ENCODE measurements at places on chromosomes 11 and 22. TPM values are rescaled to one million over a fixed set of nuclear protein-coding genes. Genes with fewer than 3 reads are reported as not detected.

DNA sequence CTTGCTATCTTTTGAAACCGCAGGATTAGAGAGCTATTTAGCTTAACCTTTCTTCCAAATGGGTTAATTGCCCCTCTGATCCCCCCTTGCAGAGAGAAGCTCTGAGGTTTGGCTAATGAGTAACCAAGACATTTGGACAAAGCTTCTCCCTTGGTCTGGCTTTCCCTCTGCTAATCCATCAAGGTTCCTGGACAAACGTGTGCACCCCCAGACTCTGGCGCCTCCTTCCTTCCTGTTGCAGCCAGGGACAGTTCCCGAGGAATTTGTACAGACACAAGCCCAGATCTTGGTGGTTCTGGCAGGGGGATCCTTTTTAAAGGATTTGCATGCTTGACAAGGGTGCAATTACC, 1.6 kb downstream of the KIAA1671 start:
- no peak for DNase-seq

- DNase-seq = no peak
These were observed 541.9 kb upstream of the CCDC90B start for GRCh38 chr11:83827940-83828554.

GRCh38 chr22:43269246-43269645, 73.9 kb downstream of the SCUBE1 start:
- DNase-seq = no peak

- DNase-seq = no peak
These were observed 65.9 kb downstream of the C11orf58 start for GRCh38 chr11:16804104-16804947.

DNA sequence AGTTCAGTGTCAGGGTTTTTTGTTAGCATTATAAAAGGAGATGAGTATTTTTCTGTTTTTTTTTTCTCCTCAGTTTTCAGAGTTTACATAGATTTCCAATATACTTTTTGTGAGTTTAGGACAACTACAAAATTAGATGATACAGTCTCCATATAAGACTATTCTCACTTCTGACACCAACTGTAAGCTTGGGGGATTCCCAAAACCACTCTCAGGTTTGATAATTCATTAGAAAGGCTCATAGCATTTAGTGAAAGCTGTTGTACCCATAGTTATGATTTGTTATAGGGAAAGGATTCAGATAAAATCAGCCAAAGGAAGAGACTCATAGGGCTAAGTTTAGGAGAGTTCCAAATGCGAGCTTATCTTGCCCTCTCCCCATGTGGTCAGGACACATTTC, 24.1 kb downstream of the CUL5 start:
- DNase-seq = no peak

- no peak for DNase-seq
These were observed 405.9 kb downstream of the NXPE2 start for GRCh38 chr11:115084231-115084630.

DNA sequence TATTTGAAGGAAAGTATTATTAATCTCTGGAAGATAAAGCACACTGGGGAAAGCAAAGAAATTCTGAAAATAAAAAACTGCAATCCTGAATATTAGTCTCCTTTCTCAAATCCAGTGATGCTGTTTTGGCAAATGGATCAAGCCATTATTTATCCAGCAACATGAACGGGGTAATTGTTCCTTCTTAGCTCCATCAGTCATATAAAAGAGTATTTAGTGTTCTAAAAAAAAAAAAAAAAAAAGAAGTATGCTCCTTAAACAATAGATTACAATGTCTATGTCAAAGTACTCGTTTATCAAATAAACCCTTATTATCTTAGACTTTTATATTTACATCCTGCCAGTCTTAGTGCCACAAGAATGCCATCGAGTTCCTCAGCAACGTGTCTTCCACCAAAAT, 1.3 kb downstream of the RDX start:
- DNase-seq = no peak

- no peak for DNase-seq
These were observed 287.4 kb upstream of the PDGFD start for GRCh38 chr11:104451197-104451893.

DNA sequence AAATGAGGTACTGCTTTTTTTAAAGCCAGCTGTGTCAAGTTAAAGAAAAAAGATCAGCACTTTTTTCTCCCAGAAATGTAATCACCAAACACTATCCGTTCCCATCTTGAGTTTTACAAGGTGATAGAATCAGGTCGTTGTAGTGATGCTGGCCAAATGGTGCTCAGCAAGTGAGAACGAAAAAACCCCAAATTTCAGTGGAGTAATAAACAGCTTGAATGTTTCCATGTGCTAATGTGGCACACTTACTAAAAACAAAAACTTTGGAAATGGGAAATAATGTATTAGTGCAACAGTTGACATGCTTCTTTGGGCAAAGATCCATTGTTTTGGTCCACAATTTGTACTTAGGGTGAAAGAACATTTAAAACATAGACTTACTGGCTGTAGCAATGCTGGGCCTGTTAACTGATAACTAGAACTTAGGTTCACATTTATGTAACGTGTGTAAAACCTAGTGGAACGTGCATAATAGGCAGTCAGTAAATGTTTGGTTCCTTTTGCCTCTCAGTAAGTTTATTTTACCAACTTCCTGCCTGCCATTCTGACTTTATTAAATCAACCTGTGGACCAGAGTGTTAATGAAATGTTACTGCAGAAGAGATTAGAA, 15.4 kb upstream of the GDPD4 start:
- peak; percentile 79 for DNase-seq

DNA sequence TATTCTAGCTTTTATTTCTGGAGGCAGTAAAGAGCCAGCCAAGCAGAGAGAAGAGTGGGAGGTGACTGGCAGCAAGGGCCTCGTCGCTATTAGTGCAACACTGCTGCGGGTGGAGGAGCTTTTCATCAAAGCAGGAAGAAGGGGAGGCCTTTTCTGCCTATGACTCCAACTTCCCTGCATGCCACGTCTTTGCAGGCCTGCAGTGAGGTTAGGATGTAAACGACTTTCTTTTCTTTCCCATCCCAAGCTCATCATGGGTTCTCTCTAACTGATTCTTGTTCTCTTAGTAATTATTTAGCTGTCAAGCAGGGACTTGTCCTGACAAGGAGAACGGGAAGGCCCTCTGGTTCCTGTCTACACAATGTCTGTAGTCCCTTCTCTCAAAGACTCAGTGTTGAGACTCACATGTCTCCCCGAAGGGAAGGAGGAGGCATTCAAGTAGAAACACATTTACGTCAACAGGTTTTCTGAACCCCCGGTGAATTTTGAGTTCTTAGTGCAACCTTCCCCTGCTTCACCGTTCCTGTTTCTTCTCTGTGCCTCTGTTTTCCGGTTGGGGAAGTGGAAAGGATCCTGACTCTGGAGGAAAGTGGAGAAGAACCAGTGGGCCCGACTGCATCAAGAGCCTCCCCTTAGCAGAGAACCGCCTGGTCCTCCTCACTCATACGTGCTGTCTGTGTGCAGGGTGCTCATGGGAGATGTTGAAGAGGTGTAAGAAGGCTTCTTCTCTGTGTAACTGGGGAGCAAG, 56.9 kb downstream of the PACS1 start:
- DNase-seq = peak; percentile 31

GRCh38 chr11:18699848-18700261, 1.3 kb downstream of the TMEM86A start:
- no peak for DNase-seq

GRCh38 chr11:76630600-76631281, 39.8 kb downstream of the LRRC32 start:
- DNase-seq = no peak

CALCA gene
- not detected for total RNA-seq

DNA sequence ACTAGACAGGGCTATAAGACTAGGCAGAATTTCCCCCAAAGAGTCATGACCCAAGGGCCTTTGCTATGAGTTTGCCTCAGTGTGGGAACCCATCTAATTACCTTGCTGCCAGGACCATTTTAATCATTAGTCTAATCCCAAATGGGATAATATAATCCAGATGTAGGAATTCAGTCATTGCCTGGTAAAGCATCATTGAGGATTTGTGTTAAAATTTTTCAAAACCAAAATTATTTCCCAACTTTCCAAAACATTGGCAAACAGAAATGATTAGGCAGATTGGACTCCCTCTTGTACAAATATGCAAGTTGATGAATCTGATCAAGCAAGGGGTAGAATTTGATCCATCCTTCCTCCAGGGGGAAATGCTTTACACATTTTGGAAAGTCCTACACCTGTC, 16.2 kb upstream of the MMP13 start:
- DNase-seq = no peak

DNA sequence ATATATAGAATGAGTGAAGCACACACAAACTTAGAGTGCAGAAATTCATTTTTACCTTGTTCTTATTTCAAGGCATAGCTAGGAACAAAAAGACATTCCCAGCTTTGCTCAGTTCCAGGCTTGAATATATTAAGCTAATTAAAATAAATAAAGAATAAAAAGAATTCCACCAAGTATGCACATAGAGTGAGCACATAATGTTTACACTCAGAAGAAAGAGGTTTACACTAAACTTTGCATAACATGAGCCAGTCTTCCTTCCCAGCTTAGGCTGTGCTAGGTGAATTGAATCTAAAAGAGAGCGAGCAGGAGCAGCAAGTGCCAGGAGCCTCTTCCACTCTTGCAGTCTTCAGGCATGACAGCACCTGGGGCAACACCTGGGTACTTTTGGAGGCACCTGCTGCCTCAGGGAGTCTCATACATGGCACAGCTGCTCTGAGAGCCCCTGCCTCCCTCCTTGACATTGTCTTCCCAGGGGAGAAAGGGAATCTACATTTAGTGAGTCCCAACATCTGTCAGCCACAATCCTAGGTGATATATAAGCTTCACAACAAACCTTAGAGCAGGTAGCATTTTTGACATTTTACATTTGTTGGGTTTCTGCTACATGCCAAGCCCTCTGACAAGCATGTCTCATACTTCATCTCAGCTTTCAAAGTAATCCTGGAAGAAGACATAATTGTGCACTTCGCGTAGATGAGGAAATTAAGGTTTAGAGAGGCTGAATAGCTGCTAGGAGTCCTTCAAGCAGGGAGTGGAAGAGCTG, 732.7 kb upstream of the TENM4 start:
- DNase-seq = no peak

SMARCB1 gene
- total RNA-seq = 16.7 TPM

DNA sequence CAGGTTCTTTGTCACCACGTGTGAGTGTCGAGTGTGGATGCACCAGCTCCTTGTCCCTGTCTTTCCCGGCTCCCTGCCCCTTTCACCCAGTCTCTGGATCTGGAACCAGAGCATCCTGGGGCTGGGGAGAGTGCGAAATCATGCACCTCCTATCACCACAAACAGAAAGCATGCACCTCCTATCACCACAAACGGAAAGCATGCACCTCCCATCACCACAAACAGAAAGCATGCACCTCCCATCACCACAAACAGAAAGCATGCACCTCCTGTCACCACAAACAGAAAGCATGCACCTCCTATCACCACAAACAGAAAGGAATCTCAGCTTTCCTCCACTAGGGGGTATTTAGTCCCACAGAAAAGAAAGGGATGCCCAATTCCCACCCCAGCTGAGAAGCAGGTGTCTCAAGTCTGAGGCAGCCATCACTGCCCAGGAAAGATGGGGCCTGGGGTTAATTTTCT, 5.9 kb upstream of the GLB1L3 start:
- no peak for DNase-seq

- no peak for DNase-seq
These were observed 39.7 kb downstream of the TIMP3 start for GRCh38 chr22:32841175-32841574.

DNA sequence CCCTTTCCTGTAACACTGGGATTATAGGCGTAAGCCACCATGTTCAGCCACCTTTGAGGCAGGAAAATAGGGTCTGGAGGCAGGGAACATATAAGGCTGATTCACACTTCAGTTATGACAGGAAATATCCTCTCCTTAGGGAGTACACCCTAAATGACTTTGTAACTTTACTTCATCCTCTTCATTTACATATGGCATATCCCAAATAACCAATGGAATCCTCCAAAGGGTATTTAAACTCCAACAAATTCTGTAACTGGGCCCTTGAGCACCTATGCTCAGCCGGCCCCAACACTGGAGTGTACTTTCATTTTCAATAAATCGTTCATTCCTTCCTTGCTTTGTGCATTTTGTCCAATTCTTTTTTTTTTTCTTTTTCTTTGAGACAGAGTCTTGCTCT, 1.6 kb upstream of the KAT5 start:
- DNase-seq = no peak

DNA sequence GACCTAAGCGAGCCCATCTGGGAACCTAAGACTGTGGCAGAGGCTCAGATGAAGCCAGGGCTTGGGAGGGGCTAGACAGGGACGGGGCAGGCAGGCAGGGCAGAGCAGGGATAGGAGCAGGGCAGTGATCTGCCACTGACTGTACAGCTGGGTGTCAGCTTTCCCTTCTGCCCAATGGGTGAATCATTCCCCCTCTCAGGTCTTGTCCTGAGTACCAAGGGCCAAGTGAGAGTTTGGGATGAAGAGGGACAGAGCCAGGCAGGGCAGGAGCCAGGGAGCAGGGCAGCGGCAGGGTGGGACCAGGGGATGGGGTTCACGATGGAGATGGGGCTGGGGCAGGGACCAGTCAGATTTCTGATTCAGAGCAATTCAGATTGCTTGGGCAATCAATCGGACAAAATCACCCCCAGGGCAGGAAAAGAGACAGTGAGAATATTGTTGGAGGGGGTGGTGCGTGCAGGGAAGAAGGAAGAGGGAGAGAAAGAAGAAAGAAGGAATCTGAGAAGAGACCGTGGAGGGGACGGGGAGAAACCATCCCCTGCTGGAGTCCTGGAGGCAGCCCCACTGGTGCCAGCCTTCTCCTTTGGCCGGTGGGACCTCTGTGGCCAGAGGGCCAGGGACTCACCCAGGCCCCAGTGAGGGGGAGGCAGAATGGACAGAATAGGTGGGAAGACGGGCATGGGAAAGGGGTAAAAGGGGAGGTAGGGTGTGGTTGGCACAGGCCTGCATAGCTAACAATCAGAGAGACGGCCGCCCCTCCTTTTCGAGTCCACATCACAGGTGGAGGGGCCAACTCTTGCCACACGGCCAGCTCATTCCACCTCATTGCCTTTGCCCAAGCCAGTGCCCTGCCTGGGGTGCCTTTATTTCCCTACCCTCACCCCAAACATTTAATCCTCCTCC, 47.2 kb downstream of the CYTH4 start:
- DNase-seq = no peak

- DNase-seq = no peak
These were observed 30.5 kb upstream of the P4HA3 start for GRCh38 chr11:74341921-74342320.

- no peak for DNase-seq
These were observed 760 bp upstream of the CELSR1 start for GRCh38 chr22:46537946-46538813.

DNA sequence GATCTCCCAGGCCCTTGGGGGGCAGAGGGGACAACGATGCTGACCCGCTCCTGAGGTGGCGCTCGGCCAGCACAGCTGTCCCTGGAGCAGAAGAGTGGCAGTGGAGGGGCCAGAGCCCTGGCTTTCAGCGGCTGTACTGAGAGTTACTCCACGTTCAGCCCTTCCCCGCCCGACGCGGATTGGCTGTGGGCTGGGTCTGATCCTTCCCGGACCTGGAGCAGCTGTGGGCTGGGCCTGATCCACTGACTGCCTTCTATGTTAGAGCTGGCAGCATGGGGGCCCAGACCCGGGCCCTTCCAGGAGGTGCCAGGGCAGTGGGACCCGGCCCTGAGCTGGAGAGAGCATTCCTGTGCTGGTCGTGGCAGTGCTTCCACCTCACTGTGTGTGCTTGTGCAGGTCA, 27.8 kb downstream of the YWHAH start:
- no peak for DNase-seq

GRCh38 chr11:65907878-65908277, 7.7 kb upstream of the FOSL1 start:
- no peak for DNase-seq

CRYBB2 gene
- not detected for total RNA-seq
